NCI-H446 (cell line): ENCODE measurements at places on chromosomes 7 and 10.

DNA sequence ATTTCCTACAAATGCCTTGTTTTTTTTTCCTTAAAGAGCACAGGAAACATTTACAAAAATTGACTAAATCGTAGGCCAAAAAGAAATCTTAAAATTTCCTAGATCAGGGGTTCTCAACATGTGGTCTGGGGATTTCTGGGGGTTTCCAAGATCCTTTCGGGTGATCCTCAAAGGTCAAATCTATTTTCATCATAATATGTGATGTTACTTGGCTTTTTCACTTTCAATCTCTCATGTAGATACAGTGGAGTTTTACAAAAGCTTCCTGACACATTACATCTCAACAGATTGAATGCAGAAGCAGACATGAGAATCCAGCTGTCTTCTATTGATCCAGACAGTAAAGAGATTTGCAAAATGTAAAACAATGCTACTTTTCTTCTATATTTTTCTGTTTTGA lies 497.3 kb downstream of the INHBA start:
- no peak for DNase-seq

DNA sequence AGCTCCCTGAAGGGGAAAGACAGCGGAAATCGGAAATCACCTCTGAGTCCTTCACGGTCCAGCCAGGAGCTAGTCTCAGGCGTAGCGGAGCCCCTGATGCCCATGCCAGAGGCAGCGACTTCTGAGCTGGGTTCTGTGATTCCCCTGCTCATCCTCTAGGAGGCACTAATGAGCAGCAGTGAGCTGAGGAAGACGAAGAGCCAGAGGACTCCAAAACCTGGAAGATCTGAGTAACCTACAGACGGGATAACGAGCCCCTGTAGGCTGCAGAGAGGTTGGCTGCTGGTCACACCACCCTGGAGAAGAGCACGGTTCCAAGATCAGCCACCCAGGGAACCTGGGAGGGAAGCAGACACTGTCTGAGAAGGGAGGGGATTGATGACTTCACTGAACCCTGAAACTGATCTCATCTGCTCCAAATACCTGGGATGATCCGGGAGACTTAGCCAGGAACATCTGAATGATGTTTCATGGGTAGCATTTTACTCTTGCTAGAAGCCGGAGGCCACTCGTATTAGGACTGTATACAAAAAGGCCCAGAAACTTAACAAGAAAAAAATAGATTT lies 304.1 kb downstream of the PAXIP1 start:
- no peak for DNase-seq

DNA sequence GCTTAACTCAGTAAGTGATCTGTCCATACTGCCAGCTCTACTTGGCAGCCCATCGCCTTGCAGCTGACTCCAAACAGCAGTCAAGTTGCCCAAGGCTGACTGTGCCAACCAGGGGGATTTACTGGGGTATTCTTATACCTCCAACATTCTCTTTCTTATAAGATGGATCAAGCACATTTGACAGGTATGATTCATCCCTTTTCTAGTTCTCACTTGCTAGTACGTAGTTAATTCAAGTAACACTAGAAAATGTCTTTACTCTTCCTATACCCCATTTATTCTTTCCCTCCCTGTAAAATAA lies 77.0 kb downstream of the SLC25A13 start:
- peak; percentile 32 for DNase-seq

DNA sequence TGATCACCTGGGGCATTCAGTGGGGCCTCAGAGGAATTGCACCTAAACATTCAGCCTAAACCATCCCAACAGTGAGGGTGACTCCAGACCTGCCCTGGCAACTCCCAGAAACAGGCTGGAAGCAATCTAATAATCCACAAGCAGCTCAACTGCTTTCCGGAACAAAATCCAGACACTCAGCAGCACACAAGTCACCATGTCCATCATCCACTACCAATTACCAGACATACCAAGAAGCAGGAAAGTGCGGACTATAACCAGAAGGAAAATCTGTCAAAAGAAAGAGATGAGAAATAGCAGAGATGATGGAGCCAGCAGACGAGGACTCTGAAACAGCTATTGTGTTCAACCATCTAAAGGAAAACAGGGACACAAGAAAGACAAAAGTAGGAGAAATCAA lies 342.6 kb upstream of the ZMIZ1 start:
- DNase-seq, result no peak

DNA sequence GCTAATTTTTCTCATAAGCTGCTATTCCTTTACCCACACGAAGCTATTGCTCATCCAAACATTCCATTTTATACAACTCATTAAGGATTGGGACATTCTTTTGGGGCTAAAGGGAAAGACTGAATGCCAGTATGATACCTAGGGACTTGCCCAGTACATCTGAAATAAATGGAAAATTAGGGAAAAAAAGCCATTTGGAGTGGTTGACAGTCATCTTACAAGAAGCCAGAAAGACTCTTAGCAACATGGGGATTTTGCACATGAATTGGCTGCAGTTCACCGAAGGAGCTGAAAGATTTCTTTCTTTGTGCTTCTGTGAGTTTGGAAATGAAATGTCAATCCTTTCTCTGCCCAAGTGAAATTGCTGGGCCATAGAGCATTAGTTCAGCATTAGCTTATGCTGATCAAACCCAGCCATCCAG lies 43.3 kb upstream of the MTURN start:
- DNase-seq, result no peak

DNA sequence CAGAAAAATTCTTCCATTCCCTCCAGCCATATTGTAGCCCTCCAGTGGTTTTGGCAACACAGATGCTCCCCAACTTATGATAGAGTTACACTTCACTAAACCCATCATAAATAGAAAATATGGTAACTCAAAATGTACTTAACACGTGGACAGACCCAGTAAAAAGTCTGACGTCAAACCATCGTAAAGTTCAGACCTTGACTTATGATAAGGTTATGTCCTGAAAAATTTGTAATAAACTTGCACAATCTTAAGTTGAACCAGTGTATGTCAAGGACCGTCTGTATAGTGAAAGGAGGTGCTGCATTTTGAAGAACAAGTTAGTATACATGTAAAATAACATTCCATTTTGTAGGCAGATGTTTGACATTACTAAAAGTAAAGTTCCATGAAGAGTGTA lies 142.8 kb downstream of the NSUN6 start:
- no peak for DNase-seq

- DNase-seq, result no peak
These were observed 29.7 kb downstream of the KIAA1217 start for GRCh38 chr10:24238519-24239247.

DNA sequence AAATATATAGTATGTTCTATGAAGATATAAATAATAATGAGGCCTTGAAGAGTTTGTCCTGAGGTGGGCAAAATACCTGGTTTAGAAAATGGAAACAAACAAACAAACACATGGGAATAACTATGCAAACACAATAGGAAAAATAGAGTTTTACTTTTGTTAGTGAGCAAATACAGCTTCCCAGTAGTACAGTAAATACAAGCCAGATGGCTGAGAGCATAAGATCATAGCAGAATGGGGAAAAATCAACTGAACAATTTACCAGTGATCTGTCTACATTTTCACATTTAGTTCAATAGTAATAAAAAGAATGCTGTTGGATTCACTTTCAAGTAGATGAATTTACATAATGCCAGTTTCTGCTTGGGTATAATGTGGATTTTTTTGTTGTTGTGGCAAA lies 45.1 kb downstream of the ADD3 start:
- no peak for DNase-seq
